PC-3 (cell line): ENCODE measurements at places on chromosomes 1 and 21. TPM values are rescaled to one million over a fixed set of nuclear protein-coding genes. Genes with fewer than 3 reads are reported as not detected.
A peak's percentile ranks its signal among the peaks of the same experiment; 100 is the strongest.

RGS16 gene
- 0.40 and 1.5 TPM in 2 replicates for total RNA-seq

CD34 gene
- total RNA-seq: not detected in 2 replicates

PAQR6 gene
- 6.6 and 7.2 TPM in 2 replicates for total RNA-seq

BCL2L15 gene
- 0.29 TPM in 1 of 2 replicates, not detected in the other for total RNA-seq

FCN3 gene
- not detected in 2 replicates for total RNA-seq

GOLT1A gene
- 4.9 and 13.3 TPM in 2 replicates for total RNA-seq

CAMTA1 gene
- total RNA-seq: 40.8 and 42.5 TPM in 2 replicates

WNT2B gene
- 0.46 and 0.55 TPM in 2 replicates for total RNA-seq

NT5C1A gene
- total RNA-seq: not detected in 2 replicates

DNA sequence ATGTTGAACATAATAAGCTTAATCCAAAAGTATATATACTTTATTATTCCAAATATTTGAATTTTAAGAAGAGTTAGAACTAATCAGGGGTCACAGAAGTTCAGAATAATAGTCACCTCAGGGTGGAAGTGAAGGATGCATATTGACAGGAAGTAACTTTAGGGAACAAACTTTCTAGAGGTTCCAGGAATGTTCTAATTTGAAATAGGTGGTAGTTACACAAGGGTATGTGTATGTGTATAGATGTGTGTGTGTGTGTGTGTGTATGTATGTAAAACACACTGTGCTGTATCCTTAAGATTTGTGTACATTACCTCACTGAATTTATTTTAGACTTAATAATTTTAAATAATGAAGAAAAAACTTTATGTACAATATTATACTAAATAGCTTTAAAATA, 110.4 kb downstream of the ACBD6 start:
- DNase-seq: no peak
- no peak overlapping the region for H3K4me3 ChIP-seq
- H3K4me1 ChIP-seq: no peaks in the 10 kb centered on the region
- no peak overlapping the region for H3K27ac ChIP-seq

GRCh38 chr1:182226618-182227017, 165.0 kb downstream of the GLUL start:
- no peak for DNase-seq
- H3K27me3 ChIP-seq: no peaks in the 10 kb centered on the region
- H3K36me3 ChIP-seq: no peaks in the 10 kb centered on the region
- H3K27ac ChIP-seq: no peak overlapping the region
- peaks cover 6% of the 10 kb centered on the region for H3K4me1 ChIP-seq

DNA sequence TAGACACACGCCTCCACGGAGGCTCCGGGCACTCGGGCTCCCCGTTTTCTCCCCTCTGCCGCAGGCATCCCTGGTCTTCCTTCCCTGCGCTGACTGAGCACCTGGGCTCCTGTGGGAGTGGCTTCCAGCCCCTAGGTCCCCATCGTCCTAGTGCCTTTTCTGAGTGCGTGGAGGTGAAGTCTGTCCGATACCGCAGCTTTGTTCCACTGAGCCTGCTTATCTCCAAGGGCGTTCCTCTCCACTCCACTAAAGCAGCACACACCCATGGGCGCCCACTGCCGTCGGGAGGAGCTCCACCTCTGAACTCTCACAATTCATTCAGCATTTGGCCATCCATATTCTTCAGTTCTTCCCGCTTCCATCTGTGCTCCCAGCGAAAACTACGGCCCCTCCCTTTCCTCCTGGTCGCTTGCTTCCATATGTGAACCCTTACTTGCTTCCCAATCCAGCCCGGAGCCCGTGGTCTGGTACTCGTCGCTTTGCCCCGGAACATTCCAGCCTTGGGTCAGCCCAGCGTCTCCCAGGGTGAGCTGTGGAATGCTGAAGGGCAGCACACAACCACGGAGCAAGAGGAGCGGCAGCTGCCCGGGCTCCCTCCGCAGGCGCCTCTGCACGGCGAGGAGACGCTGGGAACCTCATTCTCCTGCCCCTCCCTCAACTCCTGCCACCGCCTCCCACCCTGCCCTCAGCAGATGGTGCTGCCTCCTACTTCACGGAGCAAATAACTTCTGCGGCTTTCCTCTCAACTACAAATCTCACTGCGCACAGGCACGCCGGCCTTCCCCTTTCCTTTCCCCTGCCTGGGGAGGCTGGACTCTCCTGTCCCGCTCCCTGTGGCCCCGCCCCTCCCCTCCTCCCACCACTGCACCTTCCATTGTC, 27.5 kb downstream of the ATP8B2 start:
- peaks cover 18% of the 10 kb centered on the region; the same call in 1 of the 2 replicates for H3K4me1 ChIP-seq
- H3K27me3 ChIP-seq: no peaks in the 10 kb centered on the region
- H3K36me3 ChIP-seq: no peaks in the 10 kb centered on the region
- H3K27ac ChIP-seq: no peak overlapping the region

- peaks cover 33% of the 10 kb centered on the region; the same call in 1 of the 2 replicates for H3K36me3 ChIP-seq
- peaks cover 25% of the 10 kb centered on the region for H3K4me1 ChIP-seq
- H3K27me3 ChIP-seq: no peaks in the 10 kb centered on the region
- no peak overlapping the region for H3K27ac ChIP-seq
- DNase-seq: no peak
- H3K4me3 ChIP-seq: no peak overlapping the region
Observed at GRCh38 chr1:165899461-165899941, 72.1 kb downstream of the UCK2 start.

- H3K27me3 ChIP-seq: no peaks in the 10 kb centered on the region
- no peak for DNase-seq
- H3K27ac ChIP-seq: no peak overlapping the region
- H3K4me3 ChIP-seq: no peak overlapping the region
- H3K4me1 ChIP-seq: no peaks in the 10 kb centered on the region
Observed at GRCh38 chr1:119186471-119186870, 46.0 kb upstream of the WARS2 start.

DNA sequence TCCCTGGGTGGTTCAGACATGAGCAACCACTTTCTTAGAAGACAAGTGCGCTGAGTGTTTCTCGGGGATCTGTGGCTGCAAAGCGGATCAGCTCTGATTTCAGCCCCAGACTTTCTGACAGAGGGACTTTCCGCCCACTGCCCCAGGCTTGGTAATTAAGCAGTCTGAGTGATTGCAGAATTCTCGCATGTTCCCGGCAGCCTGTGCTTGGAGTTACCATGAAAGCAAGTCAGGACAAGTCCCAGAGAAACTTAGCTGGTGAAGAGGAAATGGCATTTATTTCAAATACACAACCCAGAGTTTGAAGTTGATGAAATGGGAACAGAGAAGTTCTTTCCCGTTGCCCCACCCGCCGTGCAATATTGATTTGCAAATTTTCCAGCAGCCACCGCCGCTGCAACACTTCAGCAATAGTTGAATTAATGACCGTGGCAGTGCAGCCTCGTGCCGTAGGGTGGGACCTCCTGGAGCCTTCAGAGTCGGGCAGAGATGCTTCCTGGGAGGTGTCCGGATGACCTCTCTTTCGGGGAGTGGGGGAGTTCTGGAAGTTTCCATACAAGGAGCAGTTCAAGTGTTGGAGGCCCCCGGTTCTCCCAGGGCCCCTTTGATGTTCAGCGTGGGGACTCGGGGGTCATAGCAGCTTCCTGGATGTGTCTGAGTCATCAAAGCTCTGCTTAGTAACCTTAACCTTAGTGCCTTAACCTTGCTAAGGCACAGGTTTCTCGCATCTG, 134.7 kb downstream of the KAZN start:
- H3K4me3 ChIP-seq: no peak overlapping the region
- peaks cover 24% of the 10 kb centered on the region for H3K4me1 ChIP-seq
- no peaks in the 10 kb centered on the region for H3K27me3 ChIP-seq
- H3K27ac ChIP-seq: no peak overlapping the region
- no peak for DNase-seq

- H3K27me3 ChIP-seq: no peaks in the 10 kb centered on the region
- no peak overlapping the region for H3K27ac ChIP-seq
- H3K4me1 ChIP-seq: peaks cover 22% of the 10 kb centered on the region
- no peak overlapping the region for H3K4me3 ChIP-seq
Observed at GRCh38 chr1:77018761-77019160, 151.5 kb downstream of the ST6GALNAC5 start.

GRCh38 chr1:22131875-22132486, 10.9 kb downstream of the WNT4 start:
- H3K36me3 ChIP-seq: no peaks in the 10 kb centered on the region
- peak; percentile 63 for DNase-seq
- no peaks in the 10 kb centered on the region for H3K27me3 ChIP-seq
- H3K4me1 ChIP-seq: peaks cover 20% of the 10 kb centered on the region
- H3K27ac ChIP-seq: no peak overlapping the region

GRCh38 chr1:30779294-30780071, 21.9 kb upstream of the LAPTM5 start:
- peaks cover 7% of the 10 kb centered on the region; the same call in 1 of the 2 replicates for H3K4me1 ChIP-seq
- peak; percentile 85 for DNase-seq
- no peaks in the 10 kb centered on the region for H3K36me3 ChIP-seq
- H3K27ac ChIP-seq: no peak overlapping the region

DNA sequence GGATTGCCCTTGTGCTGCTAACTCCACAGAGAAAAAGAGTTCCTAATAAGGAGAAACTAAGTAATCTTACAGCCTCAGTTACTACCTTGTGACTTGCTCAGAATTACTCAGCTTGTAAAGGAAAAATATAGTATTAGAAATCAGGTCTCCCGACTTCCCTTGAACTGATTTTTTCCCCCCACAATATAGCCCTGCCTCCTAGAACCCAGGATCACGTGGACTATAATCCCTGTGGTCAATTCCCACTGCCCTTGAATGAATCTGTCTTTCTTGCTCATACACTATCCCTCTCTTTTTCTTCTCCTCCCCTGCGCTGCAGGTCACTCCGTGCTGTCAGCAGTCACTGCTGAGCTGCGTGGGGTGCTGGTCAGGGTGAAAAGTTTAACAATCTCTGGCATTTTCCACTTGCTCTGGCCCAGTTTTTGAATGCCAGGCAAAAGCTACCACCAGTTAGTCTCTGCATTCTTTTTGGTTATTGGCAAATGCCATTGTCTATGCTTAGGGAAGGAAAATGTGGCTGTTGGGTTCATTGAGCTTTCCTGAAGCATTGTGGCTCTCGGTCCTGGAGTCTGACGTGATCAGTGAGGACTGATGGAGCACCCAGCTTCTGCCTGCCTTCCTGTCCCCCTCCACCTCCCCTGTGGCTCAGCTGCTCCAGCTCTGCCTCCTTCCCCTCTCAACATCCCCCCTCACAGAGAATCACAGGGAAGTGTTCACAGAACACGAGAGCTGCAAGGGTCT, 1.9 kb upstream of the MYOC start:
- H3K4me1 ChIP-seq: peaks cover 8% of the 10 kb centered on the region
- H3K36me3 ChIP-seq: no peaks in the 10 kb centered on the region
- no peak for DNase-seq
- H3K4me3 ChIP-seq: no peak overlapping the region
- peaks cover 41% of the 10 kb centered on the region for H3K27me3 ChIP-seq
- no peak overlapping the region for H3K27ac ChIP-seq

GRCh38 chr1:50416553-50417453, 6.4 kb downstream of the DMRTA2 start:
- H3K27me3 ChIP-seq: no peaks in the 10 kb centered on the region
- no peak overlapping the region for H3K27ac ChIP-seq
- H3K4me1 ChIP-seq: no peaks in the 10 kb centered on the region
- H3K36me3 ChIP-seq: no peaks in the 10 kb centered on the region

- peak; percentile 95 for DNase-seq
- no peaks in the 10 kb centered on the region for H3K27me3 ChIP-seq
- H3K27ac ChIP-seq: peak overlapping the region; percentile 57
- H3K36me3 ChIP-seq: no peaks in the 10 kb centered on the region; the same call in 1 of the 2 replicates
- H3K4me1 ChIP-seq: peaks cover 19% of the 10 kb centered on the region
- peak overlapping the region; percentile 45 for H3K4me3 ChIP-seq
Observed at GRCh38 chr1:185646202-185646683, 87.9 kb upstream of the HMCN1 start.

DNA sequence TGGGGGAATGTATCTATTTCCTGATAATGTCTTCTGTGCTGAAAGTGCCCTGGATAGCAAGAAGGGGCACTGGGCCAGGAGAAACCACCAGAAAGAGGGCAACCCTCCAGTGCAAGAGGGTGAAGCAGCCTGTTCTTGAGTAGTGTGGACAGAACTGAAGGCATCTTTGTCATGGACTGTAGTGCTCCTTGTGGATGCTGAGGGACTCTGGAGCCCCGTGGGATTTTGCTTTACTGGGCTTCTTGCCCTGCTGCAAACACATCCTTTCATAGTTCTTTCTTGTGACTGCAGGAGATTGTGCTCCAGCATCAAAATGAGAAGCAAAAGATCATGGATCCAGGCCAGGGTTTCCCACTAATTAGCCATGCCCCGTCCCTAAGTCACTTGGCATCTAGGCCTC, 300.6 kb downstream of the ZNF326 start:
- no peak overlapping the region for H3K4me3 ChIP-seq
- H3K27me3 ChIP-seq: peaks cover 61% of the 10 kb centered on the region
- no peaks in the 10 kb centered on the region for H3K4me1 ChIP-seq

DNA sequence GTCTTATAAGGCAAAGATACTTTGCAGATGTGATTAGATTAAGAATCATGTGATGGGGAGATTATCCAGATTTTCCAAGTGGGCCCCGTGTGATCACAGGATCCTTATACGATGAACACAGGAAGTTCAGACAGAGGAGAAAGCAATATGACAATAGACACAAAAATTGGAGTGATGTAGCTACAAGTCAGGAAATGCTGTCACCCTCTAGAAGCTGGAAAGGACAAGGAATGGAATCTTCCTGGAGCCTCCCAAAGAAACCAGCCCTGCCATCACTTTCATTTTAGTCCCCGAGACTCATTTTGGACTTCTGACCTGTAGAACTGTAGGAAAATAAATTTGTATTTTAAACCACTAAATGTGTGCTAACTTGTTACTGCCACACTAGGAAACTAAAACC, 61.9 kb upstream of the C1orf21 start:
- DNase-seq: no peak
- H3K4me1 ChIP-seq: no peaks in the 10 kb centered on the region
- H3K27me3 ChIP-seq: 0 out of 2 replicates have a peak, but pooled peaks cover 5% of the 10 kb centered on the region
- H3K27ac ChIP-seq: no peak overlapping the region

GRCh38 chr1:187938092-187938491, 1109.3 kb downstream of the PLA2G4A start:
- no peak for DNase-seq
- no peak overlapping the region for H3K27ac ChIP-seq
- H3K36me3 ChIP-seq: no peaks in the 10 kb centered on the region
- no peaks in the 10 kb centered on the region for H3K27me3 ChIP-seq
- no peak overlapping the region for H3K4me3 ChIP-seq
